Activated CD4-positive, alpha-beta memory T cell treated with anti-CD3 and anti-CD28 coated beads, Interleukin-2, amount 10 ng/mL, durations not matched to agents 7 days and 5 days (primary cell): ENCODE measurements at places on chromosomes 1 and 21.

GRCh38 chr1:119674835-119675289 is 26.8 kb upstream of the ZNF697 start:
- no peak for DNase-seq

- no peak for DNase-seq
Measured at GRCh38 chr1:40588586-40588985, 57.1 kb downstream of the ZNF684 start.

GRCh38 chr1:208329300-208329699 is 85.1 kb upstream of the PLXNA2 start:
- DNase-seq: no peak

GRCh38 chr1:51741121-51741681 is 124.3 kb downstream of the OSBPL9 start:
- DNase-seq: no peak

DNA sequence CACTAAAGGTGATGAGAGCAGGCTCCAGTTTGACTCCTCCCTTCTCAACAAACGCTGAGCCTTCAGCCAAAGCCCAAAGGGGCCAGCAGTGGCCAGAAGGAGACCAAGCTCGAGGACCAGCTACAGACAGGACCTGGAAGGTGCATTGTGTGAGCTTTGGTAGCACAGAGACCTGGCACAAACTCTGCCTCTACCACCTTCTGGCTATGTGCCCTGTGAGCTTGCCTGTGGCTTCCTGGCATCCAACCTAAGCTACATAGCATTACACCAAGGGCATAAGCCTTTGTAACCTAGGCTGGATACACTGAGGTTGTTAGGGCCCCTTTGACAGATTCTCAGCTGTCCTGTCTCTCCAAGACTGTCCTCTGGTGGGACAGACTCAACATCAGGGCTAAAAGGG is 6.6 kb upstream of the VWA5B1 start:
- DNase-seq: no peak

DNA sequence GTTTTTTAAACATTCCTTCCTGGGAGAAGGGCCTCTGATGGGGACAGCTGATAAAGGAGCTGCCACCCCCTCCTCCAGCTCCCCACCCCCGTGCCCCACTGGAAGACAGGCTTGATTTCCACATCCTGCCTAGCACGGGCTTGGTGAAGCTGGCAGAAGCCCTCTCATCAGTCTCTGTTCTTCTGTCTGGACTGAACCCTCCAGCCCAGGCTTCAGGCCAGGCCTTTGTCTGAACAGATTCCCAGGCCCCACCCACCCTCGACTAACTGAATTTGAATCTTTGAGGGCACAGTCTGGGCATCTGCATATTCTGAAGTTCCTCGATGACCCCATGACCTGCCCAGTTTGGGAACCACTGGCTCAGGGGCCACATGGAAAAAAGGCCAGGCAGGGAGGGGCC is 75.3 kb downstream of the CD58 start:
- DNase-seq: no peak

GRCh38 chr1:208025031-208025430 is 114.1 kb upstream of the CD34 start:
- no peak for DNase-seq

DNA sequence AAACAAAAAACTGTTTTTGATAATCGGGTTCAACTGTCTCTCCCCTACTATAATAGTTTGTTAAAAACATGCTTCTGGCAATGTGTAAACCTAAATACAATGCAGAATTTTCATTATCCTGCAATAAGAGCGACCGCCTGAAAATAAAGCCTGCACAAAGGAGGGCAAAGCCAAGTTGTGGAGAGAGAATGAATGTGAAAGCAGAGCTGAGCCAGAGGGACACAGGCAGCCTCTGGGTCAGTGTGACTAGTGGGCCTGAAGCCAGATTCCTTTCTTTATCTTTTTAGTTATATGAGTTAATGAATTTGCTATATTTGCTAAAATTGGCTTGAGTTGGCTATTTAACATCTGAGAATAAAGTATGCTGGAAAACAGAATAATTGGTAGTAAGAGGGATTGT is 615.2 kb downstream of the PLA2G4A start:
- DNase-seq: no peak

DNA sequence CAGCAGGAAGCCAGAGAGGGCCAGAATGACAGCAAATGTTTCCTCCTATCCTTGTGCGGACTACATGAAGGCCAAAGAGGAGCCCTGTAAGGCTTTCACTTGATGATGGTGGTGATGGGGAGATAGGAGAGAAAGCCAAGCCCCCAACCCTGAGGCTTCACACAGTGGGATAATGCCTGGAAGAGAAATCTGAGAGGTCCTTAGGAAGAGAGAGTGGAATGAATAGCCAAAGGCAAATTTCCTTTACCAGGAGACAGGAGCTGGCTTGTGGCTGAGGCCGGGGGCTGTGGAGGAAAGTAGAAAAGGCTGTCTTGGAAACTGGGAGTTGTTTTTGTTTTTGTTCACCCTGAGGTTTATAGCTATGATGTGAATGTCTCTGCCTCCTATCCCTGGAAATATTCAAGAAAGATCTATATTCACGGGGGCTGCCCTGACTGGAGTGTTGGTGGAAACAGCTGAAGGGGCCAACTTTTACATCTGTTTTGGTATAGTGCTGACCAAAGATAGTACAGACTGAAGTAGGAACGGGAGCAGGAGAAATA is 13.0 kb upstream of the RNF19B start:
- DNase-seq: no peak

GRCh38 chr1:165856606-165857005 is 29.2 kb downstream of the UCK2 start:
- DNase-seq: no peak

DNA sequence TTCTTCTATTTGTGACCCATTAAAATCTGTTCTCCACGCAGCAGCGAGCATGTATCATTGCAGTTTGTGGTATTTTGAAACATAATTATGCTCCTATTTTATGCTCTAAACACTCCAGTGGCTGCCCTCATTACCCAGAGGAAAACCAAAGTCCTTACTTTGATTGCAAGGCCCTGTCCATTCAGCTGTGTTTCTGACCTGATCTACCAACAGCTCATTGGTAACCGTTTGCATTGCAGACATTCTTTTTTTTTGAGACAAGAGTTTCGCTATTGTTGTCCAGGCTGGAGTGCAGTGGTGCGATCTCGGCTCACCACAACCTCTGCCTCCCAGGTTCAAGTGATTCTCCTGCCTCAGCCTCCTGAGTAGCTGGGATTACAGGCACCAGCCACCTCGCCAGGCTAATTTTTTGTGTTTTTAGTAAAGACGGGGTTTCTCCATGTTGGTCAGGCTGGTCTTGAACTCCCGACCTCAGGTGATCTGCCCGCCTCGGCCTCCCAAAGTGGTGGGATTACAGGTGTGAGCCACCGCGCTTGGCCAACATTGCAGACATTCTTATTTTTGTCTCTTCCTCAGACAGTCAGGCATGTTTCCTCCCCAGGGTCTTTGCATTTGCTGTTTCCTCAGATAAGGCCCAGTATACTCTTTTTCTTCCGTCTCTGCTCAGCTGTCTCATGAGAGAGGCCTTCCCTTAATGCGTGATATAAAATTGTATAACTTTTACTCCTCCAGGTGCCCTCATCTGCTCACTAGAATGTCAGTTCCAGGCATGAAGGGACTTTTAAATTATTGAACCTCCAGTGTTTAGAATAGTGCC is 32.5 kb downstream of the THRAP3 start:
- no peak for DNase-seq

DNA sequence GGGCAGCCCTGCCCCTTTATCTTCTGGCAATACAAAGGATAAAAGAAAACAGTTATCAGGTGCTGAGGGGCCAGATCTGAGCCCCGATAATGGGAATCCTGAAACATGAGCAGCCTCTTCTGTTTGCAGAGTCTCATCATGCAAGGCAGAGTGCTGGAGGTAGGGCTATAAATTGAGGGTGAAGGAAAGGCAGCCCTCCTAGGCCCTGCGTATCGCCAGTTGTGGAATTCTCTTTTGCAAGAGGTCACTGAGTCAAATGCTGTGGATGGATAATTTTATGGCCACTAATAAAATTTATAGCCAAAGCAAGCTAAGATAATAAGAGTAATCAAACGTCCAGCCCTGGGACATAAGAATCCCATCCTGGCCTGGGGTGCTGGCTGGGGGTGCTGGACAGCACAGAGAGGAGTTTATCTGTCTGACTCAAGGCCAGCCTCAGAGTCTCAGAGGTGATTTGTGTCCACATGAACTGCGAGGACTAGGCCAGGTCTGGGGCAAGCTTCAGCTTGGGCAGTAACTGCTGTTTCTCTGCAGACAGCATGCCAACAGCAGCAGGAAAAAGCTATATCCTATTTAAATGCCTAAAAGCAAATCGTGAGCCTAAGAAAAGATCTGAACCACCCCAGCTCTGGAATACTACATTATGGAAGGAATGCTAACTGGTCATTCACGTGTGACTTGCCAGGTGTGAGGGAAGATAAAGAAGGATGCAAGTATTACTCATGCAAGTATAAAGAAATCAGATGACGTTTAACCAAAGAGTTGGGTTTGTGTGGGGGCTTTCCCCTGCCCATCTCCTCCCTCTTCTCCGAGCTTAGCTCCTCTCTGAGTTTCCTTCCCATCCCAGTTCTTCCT is 254.8 kb downstream of the KIF26B start:
- no peak for DNase-seq

DNA sequence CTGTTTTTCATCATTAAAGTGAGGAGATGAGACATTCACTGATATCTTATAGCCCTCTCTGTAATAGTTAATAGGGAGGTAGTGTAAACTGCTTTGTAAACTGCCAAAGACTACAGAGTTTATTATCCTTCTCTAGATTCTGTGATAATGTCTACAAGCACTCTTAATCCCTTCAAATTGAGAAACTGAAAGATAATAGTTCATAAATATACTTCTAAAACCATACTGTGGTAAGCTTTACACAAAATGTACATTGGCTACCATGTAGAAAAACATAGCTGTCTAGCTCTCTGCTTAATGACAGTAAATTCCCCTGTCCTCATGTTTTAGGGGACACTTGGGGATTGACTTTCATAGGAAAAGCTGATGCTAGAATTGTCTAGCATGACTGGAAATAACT is 39.6 kb downstream of the CXADR start:
- DNase-seq: no peak

DNA sequence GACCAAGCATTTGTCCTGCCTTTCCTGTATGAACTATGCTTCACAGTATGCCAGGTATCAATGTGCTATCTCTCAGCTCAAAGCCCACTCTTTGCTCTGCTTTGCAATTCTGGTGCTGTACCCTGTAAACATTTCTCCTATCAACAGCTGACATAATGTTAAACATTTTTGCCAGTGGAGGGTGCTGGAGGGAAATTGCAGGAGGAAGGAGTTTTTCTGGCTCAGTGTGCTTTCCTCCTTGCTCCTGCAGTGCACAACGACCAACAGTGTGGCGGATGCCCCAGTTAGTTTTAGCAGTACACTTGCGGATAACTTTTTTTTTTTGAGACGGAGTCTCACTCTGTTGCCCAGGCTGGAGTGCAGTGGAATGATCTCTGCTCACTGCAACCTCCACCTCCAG is 67.1 kb upstream of the PTGFRN start:
- DNase-seq: no peak

DNA sequence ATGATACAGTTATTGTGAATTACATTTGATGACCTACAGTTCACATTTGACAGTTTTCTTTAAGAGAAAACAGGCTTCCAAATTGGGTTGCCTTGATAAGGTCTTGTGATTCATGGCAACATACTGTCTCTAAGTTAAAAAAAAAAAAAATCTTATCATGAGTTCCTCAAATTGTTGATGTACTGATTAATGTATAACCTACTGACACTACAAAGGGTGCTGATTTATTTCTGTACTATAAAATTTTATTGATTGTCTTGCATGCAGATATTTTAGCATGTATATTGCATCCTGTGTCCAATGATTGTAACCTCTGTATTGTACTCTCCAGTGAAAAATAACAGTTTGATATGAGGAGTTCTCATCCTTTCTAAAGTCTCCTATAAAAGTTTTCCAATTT is 197.3 kb upstream of the IVNS1ABP start:
- DNase-seq: no peak

DNA sequence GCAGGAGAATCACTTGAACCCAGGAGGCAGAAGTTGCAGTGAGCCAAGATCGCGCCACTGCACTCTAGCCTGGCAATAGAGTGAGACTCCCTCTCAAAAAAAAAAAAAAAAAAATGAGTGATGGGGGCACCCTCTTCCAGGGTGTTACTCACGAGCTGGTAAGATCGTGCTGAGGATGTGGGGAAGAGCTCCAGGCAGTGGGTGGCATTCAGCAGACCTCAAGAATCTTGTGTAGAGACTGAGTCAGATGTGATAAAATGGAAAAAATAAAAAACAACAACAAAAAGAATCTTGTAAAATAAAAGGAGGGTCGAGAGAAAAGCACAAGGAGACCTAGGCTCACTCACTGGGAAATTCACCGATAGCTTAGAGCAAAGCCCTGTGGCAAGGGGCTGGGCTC is 38.5 kb downstream of the EPHA2 start:
- DNase-seq: no peak

DNA sequence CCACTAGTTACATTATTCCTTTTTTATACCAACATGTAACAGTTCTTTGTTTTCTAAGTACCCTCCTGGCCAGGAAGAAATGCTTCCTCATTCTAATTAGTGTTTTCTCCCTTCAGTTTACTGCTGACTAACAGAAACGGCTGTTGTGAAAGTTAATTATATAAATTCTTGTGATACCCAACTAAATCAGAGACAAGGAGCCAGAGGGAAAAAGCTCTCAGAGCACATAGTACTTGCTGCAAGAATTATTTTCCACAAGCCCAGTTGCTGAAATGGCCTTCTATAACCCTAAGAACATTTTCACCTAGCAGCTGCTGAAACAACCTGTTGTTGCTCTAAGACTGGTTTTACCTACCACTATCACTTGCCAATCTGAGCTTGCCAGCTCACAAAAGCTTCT is 82.4 kb downstream of the FAF1 start:
- DNase-seq: no peak

DNA sequence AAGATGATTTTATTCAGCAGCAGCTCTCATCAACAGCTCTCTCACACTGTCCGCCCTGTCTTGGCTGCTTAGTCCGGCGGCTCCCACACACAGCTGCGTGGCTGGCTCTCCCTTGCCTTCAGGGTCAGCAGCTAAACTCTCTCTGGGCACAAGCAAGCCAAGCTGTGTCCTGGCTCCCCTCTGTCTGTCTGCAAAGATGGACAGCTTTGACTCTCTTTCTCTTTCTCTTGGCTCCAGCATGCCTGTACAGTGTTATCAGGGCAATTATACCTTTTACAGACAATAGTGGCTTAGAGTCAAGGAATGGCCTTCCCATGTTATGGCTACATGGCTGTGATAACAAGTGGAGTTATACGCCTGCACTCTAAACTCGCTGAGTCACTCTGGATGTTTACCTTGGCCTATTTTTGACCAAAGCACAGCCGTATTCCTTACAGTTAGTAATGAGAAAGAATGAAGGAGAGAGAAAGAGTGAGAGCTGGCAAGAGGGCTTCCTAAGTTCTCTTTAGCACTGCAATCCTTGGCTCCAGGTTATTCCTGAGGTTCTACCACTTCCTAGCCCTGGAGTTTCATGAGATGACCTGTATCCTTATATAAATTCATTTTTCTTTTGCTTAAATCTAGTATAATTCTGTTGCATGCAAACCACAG is 59.9 kb upstream of the ZSWIM5 start:
- no peak for DNase-seq
